Central memory CD8-positive, alpha-beta T cell (primary cell): ENCODE measurements at places on chromosomes 1 and 21.

- no peak for DNase-seq
Measured at GRCh38 chr1:193187114-193187513, 701 bp upstream of the B3GALT2 start.

DNA sequence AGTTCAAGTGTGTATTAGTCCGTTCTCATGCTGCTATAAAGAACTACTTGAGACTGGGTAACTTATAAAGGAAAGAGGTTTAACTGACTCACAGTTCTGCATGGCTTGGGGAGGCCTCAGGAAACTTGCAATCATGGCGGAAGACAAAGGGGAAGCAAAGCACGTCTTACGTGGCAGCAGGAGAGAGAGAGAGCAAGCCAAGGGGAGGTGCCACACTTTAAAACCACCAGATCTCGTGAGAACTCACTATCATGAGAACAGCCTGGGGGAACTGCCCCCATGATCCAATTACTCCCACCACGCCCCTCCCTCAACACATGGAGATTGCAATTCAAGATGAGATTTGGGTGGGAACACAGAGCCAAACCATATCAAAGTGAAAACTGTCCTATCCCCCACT is 4.1 kb upstream of the MIS18A start:
- DNase-seq = no peak

DNA sequence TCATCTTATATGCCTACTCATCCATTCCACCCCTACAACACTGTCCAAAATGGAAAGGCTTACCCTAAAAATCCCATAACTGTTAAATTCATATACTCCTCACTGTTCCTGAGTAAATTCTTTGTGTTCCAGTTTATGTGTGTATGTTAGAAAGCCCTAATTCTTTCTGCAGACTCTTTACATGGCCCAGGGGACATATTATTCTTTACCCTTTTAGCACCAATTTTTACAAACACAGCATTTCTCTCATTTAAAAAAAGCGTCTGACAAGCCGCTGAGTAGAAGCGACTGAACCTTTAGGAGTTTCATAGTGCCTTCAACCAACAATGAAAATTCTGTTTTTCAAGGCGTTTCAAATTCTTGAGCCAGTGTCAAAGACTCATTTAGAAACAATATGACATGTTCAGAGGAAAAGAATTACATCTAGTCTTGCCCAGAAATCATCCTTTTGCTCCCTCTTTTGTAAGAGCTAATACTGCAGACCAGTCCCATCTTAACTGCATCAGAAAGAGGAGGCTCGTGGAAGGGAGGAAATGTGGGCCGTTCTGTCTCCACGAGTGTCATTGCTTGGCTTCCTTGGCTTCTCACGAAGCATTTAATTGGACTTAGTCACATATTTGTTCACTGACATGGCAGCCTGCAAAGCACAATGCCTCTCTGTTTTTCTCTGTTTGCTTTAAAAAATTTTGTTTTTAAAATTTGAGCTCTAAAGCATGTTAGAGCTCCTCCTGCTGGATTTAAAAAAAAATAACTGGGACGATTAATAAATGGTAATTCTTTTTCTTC is 21.3 kb upstream of the C1orf105 start:
- no peak for DNase-seq

GRCh38 chr1:117655220-117655577 is 49.4 kb downstream of the TENT5C start:
- no peak for DNase-seq

DNA sequence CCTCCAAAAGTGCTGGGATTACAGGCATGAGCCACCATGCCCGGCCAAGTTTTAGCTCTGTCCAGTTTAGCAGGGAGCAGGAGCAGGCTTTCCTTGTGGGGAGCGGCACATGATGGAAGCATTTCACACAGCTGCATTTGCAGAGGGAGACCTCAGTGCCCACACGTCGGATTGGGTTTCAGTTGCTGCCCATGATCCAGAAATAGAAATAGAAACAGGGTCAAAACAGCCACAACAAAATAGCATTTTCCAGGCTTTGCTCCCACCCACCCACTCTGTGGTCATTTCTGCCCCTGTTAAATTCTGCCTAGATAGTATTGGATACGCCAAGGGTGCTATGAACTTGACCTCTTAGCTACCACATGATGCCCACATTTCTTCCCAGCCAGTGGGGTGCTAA is 128.4 kb downstream of the CNIH3 start:
- DNase-seq = no peak

DNA sequence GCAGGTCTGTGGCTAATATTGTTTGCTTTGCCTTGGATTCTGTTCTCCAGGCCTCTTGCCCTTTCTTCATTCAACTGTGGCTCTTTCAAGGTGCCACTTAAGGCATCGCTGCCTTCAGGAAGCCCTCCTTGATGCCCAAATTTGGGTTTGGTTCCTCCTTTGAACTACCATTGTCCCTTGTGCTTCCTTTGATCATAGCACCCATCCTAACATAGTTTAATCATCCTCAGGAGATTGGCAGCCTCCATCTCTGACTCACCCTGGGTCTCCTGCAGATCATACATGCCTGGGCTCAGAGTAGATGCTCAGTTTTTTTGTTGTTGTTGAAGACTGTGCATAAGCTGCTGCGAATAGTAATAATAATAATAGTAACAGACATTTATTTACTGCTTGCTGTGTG is 54.4 kb upstream of the ACOT11 start:
- no peak for DNase-seq

GRCh38 chr1:187877220-187877619 is 1048.5 kb downstream of the PLA2G4A start:
- no peak for DNase-seq

DNA sequence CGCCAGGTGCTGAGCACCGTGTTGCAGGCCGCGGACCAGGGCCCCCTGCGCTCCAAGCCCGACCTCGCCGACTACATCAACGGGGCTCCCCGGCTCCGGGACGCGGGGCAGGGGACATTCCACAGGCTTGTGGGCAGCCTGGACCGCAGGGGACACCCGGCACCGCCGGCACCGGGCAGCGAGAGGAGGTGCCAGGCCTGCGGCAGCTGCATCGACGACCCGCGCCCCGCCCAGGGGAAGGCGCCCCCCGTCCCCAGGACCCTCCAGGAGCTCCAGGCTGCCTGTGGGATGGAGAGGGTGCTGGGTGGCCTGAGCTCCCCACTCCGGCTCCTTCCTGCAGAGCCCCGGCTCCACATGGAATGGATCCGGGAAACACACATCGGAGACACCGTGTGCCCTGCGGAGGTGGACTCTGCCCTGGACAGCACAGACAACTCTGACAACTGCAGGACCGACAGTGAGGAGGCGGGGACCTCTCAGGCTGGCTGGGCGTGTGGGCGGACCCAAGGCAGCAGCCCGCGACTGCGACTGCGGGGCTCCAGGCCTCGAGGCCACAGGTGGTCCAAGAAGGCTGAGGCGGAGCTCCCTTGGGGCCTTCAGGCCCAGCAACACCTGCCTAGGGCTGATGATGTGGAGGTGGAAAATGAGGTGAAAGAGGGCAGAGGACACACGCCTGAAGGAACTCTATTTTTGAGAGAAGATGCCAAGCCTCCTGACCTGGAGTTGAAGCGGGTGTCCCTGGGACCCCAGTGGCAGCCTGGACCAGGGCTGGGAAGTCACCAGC is 22.8 kb downstream of the KIAA1614 start:
- no peak for DNase-seq
